ENCODE measurements at places on chromosomes 4 and X. TPM values are rescaled to one million over a fixed set of nuclear protein-coding genes. Genes with fewer than 3 reads are reported as not detected.

PAGE2B gene
- total RNA-seq: 0.28 TPM

L1CAM gene
- total RNA-seq: 0.28 TPM

RS1 gene
- total RNA-seq: not detected

PHKA1 gene
- total RNA-seq: 3.6 TPM

C4orf36 gene
- total RNA-seq: 0.28 TPM

Data from smooth muscle cell of bladder (primary cell).